ENCODE measurements at places on chromosomes 3 and 15.

- DNase-seq = no peak
These were observed 31.5 kb upstream of the TAFA4 start for GRCh38 chr3:68963891-68964290.

- no peak for DNase-seq
These were observed 18.5 kb downstream of the KBTBD8 start for GRCh38 chr3:67016522-67017080.

GRCh38 chr3:102005551-102005950 lies 156.2 kb downstream of the NFKBIZ start:
- no peak for DNase-seq

DNA sequence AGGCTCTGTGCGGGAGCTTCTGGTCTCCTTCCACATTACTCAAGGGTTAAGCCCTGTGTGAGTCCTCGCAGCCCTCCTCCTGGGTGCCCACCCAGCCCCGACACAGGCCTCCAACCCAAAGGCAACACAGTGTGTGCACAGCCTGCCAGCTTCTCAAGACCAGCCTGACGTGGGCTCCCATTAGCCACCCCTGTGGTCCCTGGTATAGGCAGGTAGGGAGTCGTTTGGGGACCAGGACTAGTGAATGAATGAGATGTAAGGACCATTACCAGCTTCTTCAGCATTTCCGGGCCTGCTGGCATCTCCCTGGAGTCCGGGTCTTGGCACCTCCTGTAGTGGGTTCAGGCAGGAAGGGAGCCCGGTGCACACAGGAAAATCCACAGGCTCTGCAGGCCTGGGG lies 20.2 kb upstream of the PLXNA1 start:
- DNase-seq = no peak

DNA sequence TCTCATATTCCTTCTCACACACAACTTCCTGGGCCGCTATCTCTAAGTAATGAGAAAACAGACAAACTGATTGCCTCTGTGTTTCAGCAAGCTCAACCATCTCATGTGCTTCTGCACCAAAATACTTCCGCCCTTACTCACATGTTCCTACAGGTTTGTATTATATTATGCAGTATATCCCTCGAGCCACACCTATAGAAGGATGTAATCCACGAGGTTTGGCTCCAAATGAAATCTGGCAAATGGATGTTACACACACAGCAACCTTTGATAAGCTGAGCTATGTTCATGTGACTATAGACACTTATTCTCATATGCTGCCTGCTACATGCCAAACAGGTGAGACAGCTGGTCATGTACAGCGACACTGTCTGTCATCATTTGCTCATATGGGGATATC lies 22.6 kb downstream of the CCRL2 start:
- no peak for DNase-seq
